ENCODE measurements at places on chromosomes 3 and 15.
A peak's percentile ranks its signal among the peaks of the same experiment; 100 is the strongest.

GRCh38 chr3:187850258-187850921 lies 105.1 kb upstream of the BCL6 start:
- no peak for DNase-seq

DNA sequence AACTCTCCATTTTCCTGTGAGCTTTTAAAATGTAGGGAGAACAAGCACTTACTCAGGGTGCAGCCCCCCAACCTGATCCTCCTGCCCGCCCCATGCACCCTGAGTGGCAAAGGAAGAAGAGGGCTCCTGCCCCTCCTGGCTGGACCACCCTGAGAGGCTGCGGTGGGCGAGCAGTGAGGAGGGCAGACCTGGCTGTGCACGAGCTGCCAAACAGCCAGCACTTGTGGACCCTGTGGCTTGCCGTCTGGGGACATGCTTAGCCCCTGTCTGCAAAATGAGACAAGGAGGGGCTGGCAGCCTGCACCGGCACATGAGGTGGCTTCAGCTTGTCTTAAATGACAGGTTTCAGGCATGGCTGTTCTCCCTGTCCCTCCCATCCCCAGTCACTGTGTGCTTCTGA lies 18.6 kb downstream of the ATP10A start:
- no peak for DNase-seq

- DNase-seq: no peak
Measured at GRCh38 chr3:132615881-132616280, 18.8 kb downstream of the ACKR4 start.

- DNase-seq: peak; percentile 21
Measured at GRCh38 chr15:29270169-29270955, 740 bp upstream of the NSMCE3 start.

- peak; percentile 81 for DNase-seq
Measured at GRCh38 chr3:194472290-194472920, 14.4 kb downstream of the ATP13A3 start.

DNA sequence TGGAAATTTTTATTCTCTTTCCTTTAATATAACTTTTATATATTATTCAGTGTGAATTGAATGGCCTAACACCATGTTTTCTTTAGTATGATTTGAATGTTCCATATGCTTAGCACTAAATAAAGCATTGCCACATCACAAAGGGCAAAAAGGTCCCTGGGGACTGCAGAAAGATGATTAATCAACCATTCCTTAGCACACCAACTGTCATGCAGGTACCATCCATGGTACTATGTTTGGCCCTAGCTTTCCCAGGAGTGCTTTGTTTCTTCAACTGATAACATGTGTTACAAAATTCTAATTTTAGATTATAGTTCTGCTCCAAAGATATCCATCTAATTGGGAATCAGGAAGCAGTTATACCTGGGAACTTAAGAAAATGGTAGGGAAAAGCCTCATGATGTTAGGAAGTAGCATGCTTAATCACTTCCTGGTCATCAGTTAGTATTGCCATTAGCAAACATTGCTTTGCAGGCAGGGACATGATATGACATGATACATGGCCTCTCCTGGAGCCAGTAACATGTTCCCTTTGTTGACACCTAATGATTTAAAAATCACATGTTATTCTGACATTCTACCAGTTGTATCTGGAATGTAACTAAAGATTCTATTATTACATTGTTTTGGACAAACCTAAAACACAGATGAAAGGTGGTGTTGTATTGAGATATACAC lies 712.6 kb upstream of the GBE1 start:
- DNase-seq: no peak

DNA sequence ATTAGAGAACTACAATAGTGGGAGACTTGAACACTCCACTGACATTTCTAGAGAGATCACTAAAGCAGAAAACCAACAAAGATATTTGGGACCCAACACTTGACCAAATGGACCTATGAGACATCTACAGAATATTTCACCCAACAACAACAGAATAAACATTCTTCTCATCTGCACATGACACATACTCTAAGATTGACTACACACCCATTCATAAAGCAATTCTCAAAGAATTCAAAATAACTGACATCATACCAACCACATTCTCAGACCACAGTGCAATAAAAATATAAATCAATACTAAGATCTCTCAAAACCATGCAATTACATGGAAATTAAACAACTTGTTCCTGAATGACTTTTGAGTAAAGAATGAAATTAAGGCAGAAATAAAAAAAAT lies 473.7 kb downstream of the LPP start:
- DNase-seq: no peak

- DNase-seq: no peak
Measured at GRCh38 chr3:59772416-59773408, 722.9 kb upstream of the CFAP20DC start.

DNA sequence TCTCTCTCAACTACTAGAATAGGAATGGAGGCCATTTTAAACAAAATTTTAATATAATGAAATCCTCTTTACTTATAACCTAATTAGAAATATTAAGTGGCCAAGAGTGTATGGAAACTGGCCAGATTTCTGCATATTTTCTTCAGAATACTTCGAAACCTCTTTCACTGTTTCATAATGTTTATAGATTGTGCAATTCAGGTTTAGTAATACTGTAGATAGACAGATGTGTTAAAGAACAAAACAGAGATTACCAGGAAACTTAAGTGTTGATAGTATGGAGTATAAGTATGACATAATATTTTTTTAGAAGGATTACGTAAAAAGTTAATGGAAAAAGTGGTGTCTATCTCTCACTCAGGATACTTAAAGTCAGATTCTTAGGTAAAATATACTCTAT lies 4.7 kb downstream of the ABHD5 start:
- DNase-seq: no peak

- no peak for DNase-seq
Measured at GRCh38 chr15:68015244-68015643, 38.9 kb upstream of the PIAS1 start.

DNA sequence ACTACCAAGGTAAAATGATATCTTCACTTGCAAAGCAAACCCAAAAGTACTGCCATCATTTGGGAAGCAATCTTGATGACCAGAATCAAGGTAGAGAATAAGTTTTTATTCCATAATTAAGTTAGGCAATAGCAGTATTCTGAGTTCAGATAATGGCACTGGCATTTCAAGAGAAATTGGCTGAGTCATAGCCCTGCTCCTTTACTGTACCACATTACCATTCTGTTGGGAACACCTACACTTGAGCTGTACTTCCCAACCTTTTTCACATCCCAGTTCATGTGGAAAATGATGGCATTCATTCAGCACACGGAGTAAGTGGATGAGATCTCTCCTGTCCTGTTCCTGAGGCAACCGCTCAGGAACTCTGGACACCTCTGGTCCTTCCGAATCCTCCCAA lies 311.6 kb upstream of the TPRG1 start:
- no peak for DNase-seq

- peak; percentile 81 for DNase-seq
Measured at GRCh38 chr3:150384296-150385212, 23.5 kb upstream of the TSC22D2 start.

- no peak for DNase-seq
Measured at GRCh38 chr3:21464746-21465145, 286.3 kb downstream of the ZNF385D start.

DNA sequence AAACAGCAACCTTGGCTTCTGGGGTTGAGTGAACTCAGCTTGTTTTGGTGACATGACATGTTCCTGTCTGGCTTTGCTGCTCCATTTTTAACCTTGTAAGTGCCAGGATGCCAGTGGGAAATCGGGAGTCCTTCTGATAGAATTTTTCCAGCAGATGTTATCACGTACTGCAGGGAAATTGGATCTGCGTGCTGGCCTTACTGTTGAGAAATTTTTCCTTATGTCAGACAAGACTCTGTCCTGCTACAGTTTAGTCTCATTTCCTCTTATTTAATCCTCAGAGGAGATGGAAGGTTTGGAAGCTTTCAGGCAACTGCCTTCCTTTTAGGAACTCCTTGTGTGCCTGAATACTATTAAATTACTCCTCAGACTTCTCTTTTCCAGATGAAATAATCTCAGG lies 80.6 kb downstream of the PGPEP1L start:
- DNase-seq: no peak

GRCh38 chr3:148074946-148075345 lies 622.8 kb upstream of the AGTR1 start:
- no peak for DNase-seq

- no peak for DNase-seq
Measured at GRCh38 chr15:82952158-82953081, at the start of gene HOMER2. TSS of gene HOMER2 (minus strand) at chr15:82952720. CDS start at chr15:82952535, 185 bp downstream.

All from Ammon's horn (tissue), 1 donor.